ENCODE measurements at places on chromosomes 12 and 14.

DNA sequence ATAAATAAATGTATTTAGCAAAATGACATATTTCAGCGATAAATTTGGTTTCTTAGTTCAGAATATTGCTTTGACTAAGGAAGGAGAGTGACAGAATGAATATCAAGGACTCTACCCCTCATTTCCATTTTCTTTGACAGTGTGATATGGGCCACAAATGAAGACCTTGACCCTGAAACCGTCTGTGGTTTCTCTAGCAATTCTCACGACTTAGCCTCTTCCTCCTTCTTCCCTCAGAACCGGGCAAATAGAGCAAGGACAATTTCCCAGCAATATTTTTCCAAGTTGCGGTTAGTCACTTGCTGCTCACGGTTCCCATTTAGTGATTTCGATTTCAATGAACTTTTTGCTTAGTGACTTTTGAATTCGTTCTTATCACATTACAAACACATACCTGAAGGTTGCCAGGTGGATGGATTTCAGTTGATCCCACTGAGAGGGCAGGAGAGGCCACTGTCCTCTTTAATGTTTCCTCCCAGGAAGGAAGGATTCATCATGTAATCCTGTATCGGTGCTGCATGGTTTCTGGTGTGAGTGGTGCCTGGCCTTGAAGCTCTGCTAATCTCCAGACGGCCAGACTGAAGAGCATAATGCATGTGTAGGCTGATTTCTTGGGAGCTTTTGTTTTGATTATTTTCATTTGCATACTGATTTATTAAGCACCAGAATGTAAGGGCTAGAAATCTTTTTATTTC, 77.6 kb downstream of the CHST11 start:
- DNase-seq: no peak

DNA sequence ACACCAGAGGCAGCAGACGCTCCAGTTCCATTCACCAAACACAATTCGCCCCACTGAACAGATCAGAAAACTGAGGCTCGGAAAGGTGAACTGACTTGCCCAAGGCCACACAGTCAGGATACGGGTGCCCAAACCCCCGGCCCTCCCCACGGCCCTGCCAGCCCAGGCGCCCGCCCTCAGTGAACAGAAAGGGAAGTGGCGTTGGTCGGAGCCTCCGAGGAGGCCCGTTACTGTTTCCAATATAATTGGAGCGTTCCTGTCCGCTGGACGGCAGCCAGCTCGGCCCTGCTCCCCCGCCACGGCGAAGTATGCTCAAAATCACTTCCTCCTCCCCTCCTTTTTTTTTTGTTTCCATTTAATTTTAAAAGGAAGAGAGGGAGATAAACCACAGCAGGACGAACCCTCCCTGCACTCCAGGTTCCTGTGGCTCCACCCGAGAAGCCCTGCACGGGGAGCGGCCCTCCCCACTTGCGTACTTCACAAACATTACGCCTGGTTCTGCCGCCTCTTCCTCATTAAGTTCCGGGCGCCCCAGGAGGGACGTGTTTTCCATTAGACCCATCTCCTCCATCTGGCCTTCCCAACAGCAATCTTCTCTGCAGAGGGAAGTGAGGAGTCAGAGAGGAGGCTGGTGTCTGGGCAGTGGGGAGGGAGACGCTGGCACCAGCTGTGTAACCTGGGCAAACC, 61.1 kb downstream of the NCOR2 start:
- no peak for DNase-seq

DNA sequence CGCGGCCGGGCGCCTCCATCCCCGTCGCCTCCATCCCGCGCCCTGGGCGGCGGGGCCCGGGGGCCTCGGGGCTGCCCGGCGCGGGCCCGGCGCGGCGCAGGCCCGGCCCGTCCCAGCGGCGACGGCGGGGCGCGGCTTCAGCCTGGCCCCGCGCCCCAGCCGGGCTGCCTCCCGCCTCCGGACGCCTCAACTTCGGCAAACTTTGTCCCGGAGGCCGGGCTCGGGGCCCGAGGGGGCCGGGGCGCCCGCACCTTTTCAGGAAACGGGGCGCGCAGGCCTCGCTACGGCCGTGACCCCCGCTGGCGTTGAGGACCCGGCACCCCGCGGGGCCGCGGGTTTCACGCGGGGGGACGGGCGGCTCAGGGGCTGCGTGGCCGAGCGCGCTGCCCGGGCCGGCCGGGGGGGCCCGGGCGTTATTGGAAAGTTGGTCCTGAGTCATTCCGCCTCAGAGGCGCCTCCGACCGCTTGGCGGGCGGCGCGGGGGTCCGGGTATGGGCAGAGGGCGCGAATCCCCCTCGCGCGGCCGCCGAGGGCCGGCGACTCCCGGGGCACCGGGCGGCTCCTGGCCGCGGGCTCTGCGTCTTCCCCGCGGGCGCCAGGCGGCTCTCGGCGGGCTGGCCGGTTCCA, 575 bp downstream of the TRAF3 start:
- DNase-seq: no peak

GRCh38 chr12:25054783-25055144, 105.9 kb upstream of the BCAT1 start:
- no peak for DNase-seq

- peak; percentile 37 for DNase-seq
These were observed 79.7 kb downstream of the SPTB start for GRCh38 chr14:64800000-64800399.

GRCh38 chr14:59254911-59255545, 66.6 kb downstream of the DAAM1 start:
- no peak for DNase-seq

DNA sequence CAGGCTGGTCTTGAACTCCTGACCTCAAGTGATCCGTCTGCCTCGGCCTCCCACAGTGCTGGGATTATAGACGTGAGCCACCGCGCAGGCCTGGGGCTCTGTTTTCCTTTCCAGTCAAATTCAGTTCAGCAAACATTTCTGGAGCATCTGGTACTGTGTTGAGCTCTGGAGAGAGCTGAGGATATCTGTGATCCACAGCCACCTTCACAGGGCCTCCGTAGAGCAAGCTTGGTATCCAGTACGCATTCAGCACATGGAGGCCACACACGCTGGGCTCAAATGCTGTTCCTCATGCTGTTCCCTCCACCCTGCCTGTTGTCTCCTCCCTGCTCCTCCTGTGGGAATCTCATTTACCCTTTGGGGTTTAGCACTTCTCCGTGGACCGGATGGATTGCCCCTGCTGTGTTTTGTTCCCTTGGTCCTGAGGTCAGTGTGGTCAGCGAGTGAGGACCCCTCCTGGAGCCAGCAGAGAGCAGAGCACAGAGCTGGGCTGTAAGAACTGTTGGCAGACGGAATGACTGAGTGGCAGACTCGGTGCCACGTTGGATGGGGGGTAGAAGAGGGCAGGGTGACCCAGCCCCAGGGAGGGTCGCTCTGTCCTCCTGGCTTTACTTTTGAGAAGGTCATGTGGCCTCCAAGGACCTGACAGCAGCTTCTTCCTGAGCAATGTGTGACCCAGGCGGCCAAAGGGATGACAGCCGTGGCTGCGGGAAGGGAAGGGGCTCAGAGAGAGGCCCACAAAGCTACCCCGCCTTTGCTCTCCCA, 891 bp downstream of the RPS6KL1 start:
- no peak for DNase-seq

DNA sequence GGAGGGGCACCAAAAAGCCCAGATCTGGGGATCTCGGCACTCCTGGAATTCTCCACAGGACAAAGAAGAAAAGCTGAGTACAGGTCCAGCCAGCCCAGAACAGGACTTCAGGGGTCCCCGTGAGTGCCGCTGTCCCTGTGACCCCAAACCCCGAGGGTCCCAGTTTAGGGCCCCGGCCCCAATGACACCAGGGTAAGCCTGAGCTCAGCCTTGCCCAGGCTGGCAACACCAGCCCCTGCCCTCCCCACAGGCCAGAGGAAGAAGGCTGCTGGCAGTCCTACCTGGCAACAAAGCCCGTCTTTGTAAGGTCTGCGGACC, 1.8 kb downstream of the CDK2AP1 start:
- no peak for DNase-seq

DNA sequence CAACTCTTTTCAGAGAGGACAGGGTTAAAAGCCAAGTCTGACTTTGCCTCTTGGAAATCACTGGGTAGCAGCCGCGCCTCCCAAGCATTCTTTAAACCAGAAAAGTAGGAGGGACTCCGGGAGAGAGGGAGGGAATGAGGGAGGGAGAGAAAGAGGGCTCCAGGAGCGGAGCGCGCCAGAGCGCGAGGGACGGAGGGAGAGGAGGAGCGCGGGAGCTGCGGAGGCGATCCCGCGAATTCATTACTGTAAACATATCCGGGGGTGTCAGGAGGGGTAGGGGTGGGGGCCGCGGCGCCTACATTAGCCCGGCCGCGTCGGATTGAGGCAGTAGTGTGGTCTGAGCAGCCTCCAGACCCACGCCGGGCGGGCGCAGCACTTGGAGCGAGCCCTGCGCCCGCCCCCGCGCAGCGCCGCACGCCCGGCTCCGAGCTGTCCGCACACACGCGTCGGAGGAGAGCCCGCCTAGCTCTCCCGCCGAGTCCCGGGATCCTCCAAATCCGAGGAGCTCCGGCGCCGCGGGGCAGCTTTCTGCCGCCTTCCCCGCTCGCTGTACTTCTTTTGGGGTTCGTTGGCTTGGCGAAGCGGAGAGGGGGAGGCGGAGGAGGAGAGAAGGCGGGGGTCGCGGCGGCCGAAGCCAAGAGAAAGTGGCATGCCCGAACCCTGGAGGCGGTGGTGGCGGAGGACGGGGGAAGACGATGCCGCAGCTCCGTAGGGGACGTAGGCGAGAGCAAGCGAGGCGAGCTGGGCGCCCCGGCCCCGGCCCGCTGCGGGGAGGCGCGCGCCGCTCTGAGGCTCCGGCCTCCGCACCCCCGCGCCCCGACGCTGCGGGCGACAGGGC, 3.3 kb downstream of the FLRT2 start:
- peak; percentile 71 for DNase-seq

- no peak for DNase-seq
These were observed 58.3 kb downstream of the PRKCH start for GRCh38 chr14:61379639-61380184.

DNA sequence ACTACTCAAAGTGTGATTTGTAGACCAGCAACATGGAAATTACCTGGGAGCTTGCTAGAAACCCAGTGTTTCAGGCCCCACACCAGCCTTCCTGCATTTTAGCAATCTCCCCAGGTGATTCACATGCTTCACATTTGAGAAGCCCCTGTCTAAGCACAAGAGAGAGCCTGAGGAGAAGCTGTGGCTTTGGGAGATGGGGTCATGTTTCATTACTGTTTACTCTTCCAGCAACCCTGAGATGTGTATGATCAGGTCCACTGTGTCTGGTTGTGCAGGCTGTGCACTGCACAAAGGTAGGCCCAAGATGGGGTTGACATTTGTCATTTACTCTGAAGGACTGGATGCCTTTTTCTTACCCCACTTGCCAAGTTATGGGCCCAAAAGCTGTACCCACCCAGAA, 190.1 kb downstream of the SLC41A2 start:
- no peak for DNase-seq

DNA sequence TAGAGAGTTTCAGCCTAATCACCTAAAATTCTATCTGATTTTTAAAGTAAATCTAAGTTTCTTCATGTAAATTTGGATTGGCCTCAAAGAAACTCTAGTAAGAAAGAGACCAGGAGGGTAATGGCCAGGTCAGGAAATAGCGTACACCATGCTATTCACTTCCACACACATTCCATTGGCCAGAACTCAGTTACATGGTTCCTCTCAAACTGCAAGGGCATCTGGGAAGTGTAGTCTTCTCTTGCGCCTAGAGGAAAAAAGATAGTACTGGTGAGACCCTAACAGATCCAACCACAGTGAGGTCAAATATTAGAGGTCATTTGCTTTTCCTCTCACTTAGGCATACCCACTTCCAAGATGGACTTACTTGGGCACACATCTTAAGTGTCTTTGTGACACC, 39.1 kb downstream of the MBIP start:
- peak; percentile 16 for DNase-seq

GRCh38 chr12:89173096-89173495, 179.2 kb downstream of the DUSP6 start:
- DNase-seq: no peak

GRCh38 chr12:16112612-16113560, 164.6 kb downstream of the SLC15A5 start:
- DNase-seq: no peak

DNA sequence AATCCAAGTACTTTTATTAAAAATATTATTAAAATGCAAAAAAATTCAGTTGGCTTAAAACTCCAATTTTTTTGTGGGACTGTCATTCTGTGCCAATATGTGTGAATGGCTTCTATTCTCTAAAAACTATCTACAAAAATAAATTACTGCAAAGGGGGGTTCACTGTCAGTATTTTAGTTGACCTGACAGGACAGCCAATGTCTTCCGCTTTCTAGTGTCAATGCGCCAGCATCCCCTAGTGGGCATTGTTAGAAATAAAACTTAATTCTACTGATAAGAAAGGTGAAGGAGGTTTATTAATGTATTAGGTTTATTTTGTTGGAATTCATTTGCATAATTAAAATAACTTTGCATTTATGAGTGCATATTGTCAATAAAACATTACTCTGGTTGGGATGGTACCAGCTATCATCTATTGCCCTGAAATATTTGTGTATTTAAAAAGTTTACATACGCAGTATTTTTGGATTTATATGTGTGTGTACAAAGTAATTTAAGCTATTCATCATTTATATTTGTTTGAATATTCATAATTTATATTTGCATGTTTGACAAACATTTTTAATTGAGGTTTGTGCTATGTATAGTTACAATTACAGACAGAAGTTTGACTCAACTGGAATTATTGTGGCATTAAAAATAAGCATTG, 527.2 kb downstream of the FLRT2 start:
- DNase-seq: peak; percentile 6

GRCh38 chr14:88829685-88830302, 5.3 kb downstream of the TTC8 start:
- no peak for DNase-seq

DNA sequence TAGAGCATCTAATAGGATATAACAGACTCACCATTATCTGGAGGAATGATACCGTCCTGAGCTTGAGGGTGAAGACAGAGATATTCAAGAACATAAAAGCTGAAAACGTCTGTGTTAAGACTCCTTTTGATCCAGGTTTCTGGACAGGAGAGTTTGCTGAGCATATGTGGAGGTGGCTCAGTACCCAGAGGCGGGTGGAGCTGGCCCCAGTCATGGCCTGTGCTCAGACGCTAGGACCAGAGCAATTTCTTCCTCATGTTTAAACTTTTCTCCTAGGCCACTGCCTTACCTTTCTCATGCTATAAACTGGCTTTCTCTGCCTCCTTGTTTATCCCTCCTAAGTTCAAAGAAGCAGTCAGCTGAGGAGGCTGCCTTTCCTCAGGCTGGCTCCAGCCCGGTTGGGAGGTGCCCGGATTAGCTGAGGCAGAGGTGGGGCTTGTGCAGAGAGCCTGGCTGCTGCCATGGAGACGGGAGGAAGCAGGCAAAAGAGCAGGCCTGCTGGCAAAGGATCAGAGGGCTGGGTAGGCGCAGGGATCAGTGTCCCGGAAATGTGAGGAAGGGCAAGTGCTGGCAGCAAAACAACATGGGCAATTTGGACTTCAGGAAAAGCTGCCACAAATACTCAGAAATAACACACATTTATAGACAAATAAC, 13.7 kb downstream of the COA8 start:
- DNase-seq: peak; percentile 90
